ENCODE measurements at places on chromosomes 6 and 20.

- DNase-seq = no peak
Observed at GRCh38 chr6:129501740-129502660, 208.0 kb downstream of the ARHGAP18 start.

DNA sequence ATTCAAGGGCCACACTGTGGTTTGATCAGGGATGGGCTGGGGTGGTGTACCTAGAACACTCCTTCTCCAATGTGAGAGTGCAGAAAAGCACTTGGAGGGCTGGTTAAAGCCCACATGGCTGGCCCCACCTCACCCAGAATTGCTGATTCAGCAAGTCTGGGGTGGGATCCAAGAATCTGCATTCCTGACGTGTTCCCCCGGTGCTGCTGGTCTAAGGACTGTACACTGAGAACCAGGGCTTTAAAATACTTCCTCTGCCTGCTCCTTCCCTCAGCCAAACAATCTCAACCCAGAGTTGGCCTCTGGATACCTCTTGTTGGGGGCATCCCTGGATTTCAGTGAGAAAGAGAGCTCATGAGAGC is 13.4 kb upstream of the OCSTAMP start:
- DNase-seq = no peak

GRCh38 chr20:12354725-12355124 is 437.0 kb downstream of the BTBD3 start:
- no peak for DNase-seq

DNA sequence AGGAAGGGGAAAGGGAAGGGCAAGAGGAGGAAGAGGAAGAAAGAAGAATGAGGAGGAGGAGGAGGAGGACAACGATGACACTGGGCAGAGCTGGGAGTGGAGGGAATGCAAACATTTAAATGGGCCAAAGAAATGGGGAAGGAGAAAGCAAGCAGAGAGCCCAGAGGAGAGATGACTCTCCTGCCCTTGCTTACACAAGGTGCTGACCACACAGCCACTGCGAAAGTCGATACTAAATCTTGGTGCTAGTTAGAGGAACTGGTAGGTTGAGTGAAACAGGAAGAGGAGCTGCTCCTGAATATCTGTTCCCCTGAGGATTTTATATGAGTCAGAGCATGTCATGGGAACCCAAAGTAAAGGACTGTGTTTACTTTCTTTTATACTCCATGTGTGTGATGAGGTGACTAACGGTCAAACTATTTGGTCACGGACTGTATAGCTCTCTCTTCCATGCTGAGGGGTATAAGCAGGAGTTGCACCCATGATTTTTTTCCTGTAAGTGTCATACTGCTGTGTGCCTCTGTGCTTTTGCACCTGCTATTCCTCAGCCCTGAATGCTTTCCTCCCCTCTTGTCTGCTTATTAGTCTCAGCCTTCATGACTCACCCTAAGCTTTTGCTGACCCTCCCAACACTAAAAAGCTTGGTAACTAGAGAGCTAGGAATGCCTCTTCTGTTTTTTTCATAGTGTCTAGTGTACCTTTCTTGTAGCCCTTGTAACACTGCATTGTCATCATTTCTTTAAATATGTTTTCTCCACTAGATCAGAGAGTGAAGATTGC is 9.5 kb upstream of the PAQR8 start:
- peak; percentile 87 for DNase-seq

GRCh38 chr6:108616544-108616943 is 55.8 kb downstream of the FOXO3 start:
- no peak for DNase-seq

DNA sequence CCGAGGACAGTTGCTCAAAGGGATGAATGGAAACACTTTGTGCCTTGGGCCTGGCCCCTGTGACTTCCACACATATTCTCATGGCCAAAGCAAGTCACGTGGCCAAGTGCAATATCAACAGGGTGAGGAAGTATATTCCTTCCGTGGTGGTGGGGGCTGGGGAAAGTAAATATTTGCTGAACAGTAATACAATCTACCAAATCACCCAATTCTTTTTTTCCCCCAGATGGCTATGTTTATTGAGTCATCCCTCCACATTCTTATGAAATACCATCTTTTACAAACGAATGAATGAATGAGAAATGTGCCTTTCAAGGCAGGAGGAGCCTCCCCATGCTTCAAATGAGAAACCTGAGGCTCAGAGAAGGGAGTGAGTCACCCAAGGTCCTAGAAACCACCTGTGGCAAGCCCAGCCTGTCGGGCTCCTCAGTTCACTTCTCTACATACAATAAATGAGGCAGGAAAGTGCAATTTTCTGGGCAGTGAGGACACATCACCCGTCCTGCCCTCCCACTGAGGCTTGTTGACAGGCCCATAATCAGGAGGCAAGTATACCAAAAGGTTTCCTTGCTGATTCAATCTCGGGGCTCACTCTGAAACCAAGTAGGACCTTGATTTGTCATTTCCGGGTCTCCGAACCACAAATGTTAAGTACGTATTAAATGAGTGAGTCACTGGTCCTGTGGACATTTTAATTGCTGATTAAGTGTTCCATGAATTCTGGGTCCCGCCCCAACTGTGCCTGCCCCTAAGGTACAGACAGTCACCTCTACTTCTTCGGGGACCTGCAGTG is 25.3 kb upstream of the TOP1 start:
- peak; percentile 91 for DNase-seq

- DNase-seq = no peak
Observed at GRCh38 chr6:132569170-132569569, 952 bp upstream of the TAAR6 start.

GRCh38 chr20:39986173-39986904 is 702.7 kb downstream of the MAFB start:
- peak; percentile 19 for DNase-seq

- DNase-seq = no peak
Observed at GRCh38 chr6:70351461-70351860, 48.6 kb upstream of the COL9A1 start.

DNA sequence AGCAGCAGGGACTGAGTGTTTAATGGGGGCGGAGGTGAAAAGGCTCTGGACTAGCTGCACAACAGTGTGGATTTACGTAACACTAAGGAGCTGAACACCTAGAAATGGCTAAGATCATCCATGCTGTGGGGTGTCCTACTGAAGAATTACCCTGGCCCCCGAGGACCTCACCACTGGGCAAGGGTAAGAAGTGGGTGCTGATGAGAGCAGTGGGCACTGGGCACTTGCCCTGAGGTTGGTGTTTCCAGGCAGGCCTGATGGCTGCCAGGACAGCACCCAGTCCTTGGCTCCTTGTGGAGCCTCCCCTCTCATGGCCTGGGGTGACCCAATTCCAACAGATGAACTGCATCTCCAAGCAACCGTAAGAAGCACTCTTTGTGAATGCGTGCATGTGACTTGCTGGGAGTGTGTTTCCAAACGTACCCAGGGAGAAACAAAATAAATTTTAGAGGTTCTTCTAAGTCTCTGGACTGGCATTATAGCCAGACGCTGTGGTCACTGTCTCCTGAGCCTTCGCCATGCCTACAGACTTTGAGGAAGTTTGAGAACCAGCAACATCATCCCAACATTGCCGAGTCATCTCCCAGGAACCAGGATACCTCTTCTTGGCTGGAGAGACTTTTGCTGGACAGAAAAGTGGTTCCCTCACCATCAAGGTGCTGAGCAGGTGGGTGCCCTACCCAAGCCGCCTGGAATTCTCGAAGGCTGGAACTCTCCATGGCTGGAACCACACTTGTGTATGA is 245.9 kb downstream of the ERMARD start:
- DNase-seq = no peak

GRCh38 chr6:147244832-147245231 is 40.6 kb downstream of the STXBP5 start:
- no peak for DNase-seq

DNA sequence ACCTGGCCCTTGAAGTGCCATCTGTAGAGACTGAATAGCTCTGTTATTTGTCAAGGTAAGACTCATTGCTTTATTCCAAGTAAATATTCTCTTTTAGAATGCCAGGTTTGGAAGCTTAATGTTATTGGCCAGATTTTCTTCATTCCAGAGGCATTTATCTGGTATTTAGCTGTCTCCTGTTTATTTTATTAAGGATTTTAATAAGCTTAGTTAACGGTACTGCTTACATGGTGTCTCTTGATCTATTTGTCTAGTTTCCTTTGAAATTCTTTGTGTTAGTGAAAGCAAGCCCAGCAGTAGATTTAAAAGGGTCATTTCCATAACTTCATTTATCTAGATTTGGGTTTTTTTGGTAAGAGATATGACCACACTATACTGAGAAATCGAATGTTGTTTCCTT is 7.7 kb downstream of the RALY start:
- DNase-seq = no peak

DNA sequence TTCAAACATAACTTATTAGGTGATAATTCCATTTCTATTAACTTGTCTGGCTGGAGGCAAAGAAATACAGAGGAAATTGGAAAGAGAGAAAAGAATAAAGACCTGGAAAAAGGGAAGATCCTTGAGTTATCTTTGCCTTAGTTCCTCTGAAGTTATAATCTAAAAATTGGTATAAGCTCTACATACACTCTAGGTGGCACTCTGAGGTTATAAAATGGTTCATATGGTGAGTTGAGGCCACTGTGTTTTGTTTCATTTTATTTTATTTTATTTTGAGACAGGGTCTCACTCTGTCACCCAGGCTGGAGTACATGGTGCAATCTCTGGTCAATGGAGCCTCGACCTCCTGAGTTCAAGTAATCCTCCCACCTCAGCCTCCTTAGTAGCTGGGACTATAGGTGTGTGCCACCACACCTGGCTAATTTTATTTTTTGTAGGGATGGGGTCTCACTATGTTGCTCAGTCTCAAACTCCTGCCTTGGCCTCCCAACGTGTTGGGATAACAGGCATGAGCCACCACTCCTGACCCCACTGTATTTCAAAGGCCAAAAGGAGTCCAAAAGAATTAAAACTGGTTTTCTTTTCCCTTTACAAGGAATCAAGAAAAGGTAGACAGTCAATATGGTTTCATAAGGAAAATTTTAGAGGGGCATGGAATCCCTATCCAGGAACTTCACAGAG is 19.4 kb downstream of the GPX6 start:
- DNase-seq = no peak

- no peak for DNase-seq
Observed at GRCh38 chr20:117518-117917, 24.9 kb upstream of the DEFB126 start.

GRCh38 chr6:131967948-131968347 is 16.8 kb upstream of the CCN2 start:
- no peak for DNase-seq

DNA sequence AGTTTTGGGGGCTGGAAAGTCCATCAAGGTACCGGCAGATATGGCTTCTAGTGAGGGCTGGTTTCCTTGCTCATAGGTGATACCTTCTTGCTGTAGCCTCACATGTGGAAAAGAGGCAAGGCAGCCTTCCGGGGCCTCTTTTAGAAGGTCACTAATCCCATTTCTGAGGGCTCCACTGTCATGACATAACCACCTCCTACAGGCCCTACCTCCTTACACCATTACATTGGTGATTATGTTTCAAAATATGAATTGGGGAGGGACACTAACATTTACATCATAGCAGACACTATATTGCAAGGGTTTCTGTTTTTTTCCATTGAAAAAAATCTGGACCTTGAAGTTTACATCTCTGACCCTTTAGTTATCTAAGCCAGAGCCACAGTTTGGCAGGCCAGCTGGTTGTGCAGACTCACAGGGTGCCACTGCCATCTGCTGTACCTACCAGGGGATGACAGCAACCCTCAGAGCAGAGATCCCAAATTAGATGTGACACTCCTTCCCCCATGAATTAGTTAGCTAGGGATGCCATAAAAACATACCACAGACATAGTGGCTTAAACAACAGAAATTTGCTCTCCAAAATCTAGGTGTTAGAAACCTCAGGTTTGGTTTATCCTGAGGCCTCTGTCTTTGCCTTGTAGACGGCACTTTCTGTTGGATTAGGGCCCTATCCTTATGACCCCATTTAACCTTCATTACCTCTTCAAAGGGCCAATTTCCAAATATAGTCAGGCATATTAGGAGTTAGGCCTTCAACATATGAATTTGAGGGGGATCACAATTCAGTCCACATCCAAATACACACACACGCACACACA is 166.4 kb upstream of the RNF217 start:
- peak; percentile 45 for DNase-seq

DNA sequence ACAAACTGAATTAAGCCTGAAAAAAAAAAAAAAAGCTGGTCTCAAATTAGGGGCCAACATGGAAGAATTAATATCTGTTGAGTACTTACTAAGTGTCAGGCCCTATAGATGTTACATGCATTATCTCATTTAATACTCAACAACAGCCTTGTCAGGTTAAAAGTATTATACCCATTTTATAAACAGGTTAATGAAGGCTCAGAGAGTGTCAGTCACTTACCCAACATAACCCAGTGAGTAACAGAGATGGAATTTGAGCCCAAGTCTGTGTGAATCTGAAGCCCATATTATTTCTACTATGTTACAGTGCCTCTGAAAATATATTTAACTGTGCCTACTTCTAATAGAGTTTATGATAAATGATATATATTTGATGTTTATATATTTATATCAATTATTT is 11.3 kb upstream of the EIF2S2 start:
- no peak for DNase-seq

GRCh38 chr20:35108921-35109320 is 16.3 kb upstream of the TRPC4AP start:
- no peak for DNase-seq

DNA sequence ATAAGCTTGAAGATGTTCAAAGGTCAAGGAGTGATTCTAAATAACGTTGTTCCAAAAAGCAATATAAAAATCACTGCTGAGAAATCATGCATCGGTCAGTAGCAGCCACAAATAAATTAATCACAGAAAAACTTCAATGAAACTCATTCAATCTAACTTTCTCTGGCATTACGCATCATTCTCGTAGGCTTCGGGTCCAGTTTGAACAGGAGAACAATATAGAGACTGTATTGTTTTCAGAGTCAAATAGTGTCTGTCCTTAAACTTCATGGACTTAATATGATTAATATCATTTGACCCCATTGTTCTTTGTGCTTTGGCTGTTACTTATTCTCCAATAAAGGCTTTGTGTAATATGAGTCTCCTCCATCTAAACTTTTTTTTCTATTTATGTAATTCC is 200.4 kb downstream of the C6orf118 start:
- DNase-seq = no peak

DNA sequence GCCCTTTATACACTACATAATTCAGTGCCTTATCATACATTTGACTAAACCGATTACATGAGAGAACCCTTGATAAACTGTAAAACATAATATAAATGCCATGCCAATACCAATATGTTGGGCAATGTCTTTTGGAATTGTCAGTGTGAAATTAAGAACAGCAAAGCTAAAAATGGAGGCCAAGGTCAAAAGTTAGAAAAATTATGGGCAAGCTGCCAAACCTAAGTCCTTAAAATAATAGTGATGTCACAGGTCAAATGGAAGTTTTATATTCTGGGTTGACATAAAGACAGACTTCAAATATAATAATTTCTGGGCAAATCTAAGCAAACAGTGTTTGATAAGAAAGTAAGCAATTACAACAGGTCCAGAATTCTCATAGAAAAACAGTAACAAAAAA is 696.7 kb downstream of the RNF144B start:
- DNase-seq = no peak

GRCh38 chr6:24517659-24518543 is 23.1 kb downstream of the ALDH5A1 start:
- DNase-seq = no peak

GRCh38 chr6:116012951-116013350 is 47.7 kb downstream of the FRK start:
- no peak for DNase-seq

- DNase-seq = no peak
Observed at GRCh38 chr6:703552-703951, 10.6 kb upstream of the EXOC2 start.

Measured in urothelium cell line (cell line).